ENCODE measurements at places on chromosomes 13 and 19. TPM values are rescaled to one million over a fixed set of nuclear protein-coding genes. Genes with fewer than 3 reads are reported as not detected.

DNA sequence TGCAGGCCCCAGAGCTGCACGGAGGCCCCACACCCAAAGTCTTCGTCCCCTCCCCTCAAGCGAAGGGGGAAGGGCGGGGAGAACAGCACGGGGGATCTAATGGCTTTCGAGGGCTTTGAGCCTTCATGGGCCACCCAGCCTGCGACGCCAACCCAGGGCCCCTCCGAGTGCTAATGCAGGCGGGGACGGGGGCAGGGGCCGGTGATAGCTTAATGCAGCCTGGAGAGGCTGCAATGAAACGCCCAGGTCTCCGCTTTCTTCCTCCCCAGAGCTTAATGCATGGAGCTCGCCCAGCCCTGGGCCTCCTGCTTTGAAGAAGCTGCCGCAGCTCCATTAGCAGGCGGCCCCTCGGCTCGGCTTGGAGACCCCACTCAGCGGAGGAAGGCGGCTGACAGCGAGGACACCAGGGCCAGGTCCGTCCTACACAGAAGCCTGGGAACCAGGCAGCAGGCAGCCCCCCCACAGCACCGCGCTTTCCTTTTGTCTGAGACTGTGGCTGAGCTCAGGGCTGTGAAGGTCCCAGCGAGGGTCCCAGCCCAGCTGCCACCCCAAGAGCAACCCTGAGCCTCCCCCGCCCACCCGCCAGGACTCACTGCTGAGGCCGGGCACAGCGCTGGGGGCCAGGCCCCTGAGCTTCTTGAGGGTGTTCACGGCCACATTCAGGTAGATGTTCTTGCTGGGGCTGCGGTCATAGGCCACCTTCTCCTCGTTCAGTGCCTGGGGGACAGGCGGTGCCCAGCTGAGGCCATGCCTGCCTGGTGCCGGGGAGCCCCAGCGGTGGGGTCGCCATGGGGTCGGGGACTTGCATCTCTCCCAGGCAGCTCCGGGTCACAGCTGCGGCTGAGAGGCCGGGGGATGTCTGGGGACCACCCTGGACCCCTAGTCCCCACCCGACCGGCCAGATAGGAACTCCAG is 7.5 kb upstream of the ATP8B3 start:
- DNase-seq: no peak

- DNase-seq: peak; percentile 83
Measured at GRCh38 chr13:41019011-41019487, at the start of gene ELF1. TSS of gene ELF1 (minus strand) at chr13:41019316. CDS start at chr13:40982054, 37,262 bp downstream.

DNA sequence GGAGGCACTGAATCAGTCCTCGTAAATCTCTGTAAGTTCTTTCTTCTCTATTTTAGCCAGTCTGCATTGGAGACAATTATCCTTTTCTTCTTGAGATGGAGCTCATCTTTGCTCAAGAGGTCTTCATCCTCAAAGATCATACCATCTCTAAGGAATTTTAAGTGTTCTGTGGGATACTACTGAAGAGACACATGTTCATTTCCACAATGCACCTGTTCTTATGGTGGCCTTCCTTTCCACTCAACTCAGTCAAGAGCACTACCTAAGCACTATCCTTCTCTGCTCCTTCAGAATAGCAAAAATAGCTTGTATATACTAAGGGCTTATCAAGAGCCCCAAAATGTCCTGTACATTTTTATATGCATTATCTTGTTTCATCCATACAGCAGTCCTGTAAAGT is 214.0 kb downstream of the KLF5 start:
- no peak for DNase-seq

GRCh38 chr13:33119022-33119781 is 103.0 kb downstream of the KL start:
- DNase-seq: no peak

TLE6 gene
- not detected for total RNA-seq

CAPN12 gene
- total RNA-seq: 7.3 TPM
